HCEC 1CT (cell line): ENCODE measurements at places on chromosomes 2 and 18.

- DNase-seq, result no peak
These were observed 28.1 kb downstream of the CAMKMT start for GRCh38 chr2:44389895-44390294.

DNA sequence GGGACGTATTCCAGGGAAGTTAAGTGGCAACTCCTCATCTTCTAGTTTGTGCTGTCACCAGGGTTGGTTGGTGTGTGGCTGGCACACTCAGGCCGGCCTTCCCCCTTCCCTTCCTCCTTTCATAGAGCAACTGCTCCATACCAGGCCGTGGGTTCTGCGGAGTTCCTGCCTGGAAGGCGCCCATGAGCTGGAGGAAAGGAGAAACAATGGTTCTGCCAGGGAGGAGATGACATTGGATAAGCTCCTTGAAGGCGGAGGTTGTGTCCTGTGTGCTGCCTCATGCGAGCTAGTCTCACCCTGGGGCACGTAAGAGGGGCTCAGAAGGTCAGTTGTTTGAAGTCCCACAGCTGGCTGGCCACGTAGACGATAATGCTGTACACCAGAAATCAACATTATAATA is 19.2 kb downstream of the ASAP2 start:
- no peak for DNase-seq

- peak; percentile 36 for DNase-seq
These were observed 54.7 kb downstream of the THADA start for GRCh38 chr2:43541165-43541564.

- peak; percentile 16 for DNase-seq
These were observed 111.8 kb upstream of the SLC35G4 start for GRCh38 chr18:11497585-11497984.

DNA sequence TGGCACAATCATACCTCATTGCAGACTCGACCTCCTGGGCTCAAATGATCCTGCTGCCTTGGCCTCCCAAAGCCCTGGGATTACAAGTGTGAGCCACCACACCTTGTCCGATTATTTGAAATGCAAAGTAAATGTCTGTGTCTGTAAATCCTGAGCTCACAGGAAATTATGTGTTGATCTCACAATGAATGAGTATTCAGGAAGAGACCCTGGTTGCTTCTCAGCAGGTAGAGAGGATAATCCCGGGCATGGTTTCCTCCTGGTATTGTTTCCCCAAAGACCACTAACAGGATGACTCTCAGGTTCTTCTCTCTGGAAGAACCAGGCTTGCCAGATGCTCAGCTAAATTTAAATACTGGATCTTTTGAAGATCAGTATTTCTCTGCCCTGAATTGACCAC is 147.6 kb downstream of the LDLRAD4 start:
- no peak for DNase-seq
